AG04450 (cell line): ENCODE measurements at places on chromosomes 5 and 9. TPM values are rescaled to one million over a fixed set of nuclear protein-coding genes. Genes with fewer than 3 reads are reported as not detected.

DNA sequence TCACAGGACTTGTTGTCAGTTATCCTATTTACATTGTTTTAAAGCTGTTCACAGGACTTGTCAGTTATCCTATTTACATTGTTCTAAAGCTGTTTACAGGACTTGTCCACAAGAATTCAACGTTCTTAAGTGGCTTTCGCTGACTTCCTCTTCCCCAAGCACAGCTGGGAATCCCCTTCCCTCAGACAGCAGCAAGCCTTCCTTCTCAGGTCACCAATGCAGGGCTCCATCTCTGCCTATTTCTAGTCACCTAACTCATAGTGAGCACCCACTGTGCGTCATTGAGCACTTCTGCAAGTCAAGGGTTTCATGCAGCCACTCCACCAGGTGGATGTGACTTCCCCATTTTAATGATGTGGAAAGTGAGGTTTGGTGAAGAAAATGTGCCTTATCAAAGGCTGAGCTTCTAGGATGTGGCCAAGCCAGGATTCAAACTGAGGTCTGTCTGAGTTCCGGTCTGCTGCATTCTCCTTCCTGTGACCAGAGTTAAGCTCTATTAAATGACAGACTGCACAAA, 109.8 kb upstream of the ZNF462 start:
- no peak for DNase-seq

DNA sequence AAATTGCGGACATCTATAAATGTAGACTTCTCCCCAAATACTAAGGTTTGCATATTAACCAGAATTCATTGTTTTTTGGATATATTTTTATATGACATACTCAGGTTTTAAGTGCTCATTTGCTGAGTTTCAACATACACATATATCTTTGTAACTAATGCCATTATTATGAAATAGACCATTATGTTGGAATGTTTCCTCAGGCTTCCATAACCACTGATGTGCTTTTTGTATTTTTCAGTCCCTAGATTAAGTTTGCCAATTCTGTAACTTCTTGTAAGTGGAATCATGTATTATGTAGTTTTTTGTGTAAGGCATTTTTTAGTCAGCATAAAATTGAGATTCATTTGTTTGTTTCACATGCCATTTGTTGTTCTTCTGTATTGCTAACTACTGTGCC, 32.1 kb downstream of the HSPA4 start:
- no peak for DNase-seq

GRCh38 chr5:93902288-93902687, 160.9 kb upstream of the POU5F2 start:
- DNase-seq, result no peak

DNA sequence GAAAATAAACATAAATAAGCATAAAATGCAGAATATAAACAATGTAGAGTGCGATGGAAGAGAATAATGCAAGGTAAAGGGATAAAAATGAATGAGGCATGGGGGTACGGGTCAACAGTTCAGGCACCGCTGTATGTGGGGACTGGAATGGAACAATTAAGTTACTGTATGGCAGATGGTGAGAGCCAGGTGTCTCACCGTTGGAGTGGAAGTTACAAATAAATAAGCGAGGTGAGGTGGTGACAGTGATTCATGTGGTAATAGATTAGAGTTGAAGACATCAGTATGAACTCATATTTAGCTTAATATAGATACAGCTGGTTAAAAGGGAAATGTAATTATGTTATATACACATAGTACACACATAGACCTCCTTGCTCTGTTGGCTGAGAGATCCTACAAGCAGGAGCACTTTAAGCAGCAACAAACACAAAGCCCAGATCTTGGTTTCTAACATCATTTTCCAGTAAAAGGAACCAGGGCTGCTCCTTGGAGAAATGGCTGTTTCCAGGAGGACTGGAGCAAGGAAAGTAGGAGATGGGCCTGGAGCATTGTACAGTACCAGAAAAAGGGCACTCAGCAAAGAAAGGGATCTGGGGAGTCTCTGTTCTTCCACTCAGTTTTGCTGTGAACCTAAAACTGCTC, 2.4 kb upstream of the OMD start:
- no peak for DNase-seq

DNA sequence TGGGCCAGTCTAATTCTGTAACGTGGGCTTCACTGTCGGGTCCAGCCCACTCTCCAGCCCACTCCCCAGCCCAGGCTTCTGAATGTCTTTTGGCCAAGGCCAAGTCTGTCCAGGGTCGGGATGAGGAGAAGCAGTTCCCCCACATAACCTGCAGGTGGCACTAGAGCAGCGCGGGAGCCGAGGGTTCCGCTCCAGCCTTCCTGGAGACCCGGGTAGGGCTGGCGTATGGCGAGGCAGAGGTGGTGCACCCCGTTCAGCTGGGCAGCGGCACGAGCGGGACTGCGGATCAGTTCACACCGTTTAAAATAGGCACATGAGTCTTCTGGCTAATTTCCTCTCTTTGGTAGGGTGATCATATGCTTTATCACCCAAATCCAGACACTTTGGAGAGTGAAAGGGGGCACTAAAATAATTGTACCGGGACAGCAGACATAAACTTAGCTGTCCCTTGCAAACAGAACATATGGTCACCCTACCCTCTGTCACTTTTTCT, 185.9 kb downstream of the MSX2 start:
- DNase-seq, result peak; percentile 11

- no peak for DNase-seq
Observed at GRCh38 chr9:130961511-130962300, 22.7 kb upstream of the FIBCD1 start.

DNA sequence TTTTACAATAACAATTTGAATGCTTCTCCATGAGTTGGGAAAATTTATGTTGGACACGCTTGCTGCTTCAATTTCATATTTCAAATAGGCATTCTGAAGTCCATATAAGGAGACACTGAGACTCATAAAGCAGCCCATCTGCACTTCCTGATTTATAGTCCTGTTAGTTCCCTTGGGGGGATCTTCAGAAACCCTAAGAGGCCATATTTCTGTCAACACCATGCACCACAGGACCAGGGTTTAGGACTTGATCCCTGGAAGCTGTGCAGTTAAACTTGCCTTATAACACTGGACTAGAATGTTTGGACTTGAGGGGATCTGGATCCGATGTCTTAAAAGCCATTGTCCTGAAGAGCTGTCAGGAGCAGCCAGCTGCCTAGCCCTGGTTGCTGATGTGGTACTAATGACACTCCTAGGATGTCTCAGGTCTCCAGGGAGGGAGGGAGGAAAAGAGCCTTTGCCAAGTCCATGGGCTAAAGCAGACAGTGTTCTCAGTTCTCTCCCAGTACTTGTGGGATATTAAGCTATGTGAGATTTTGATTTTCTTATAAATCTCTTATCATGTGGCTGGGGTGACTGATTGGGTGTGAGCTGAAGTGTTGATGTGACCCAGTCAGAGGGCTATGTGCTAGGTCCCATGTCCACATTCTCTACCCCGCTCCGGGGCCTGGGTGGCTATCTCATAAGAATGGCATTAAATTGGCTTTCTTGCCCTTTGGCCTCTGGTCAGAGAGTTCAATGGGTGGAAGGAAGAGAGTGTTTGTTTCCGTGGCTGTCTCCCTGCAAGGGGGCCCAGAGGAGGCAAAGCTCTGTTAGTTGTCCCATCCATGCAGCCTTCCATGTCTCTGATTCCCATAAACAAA, 399.8 kb downstream of the OSTF1 start:
- no peak for DNase-seq

GRCh38 chr5:83125560-83125959, 48.2 kb downstream of the XRCC4 start:
- DNase-seq, result no peak

GRCh38 chr9:79208791-79209396, 362.9 kb upstream of the TLE4 start:
- no peak for DNase-seq

DNA sequence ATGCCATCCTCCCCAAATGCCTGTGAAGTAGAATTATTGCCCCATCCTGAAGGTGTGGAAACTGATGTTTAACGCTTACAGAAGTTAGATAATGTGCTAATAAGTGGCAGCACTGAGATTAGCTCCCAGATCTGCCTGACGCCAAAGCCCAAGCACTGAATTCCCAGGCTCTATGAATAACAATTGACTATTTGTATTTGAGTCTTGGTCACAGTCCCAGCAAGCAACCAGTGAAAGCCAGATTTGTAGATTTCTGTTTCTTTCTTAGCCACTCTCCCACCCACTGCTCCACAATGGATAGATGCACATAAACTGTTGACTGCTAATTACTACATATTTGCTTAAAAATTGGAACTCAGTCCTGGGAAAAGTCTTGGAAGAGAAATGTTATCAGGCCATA, 34.4 kb downstream of the FAM240B start:
- no peak for DNase-seq

- DNase-seq, result no peak
Observed at GRCh38 chr9:38299856-38300255, 92.6 kb upstream of the ALDH1B1 start.

- no peak for DNase-seq
Observed at GRCh38 chr9:19759066-19759465, 29.8 kb downstream of the SLC24A2 start.

- peak; percentile 39 for DNase-seq
Observed at GRCh38 chr5:53334431-53334941, 145.9 kb upstream of the FST start.

GRCh38 chr9:107336718-107337360, 53.8 kb downstream of the RAD23B start:
- no peak for DNase-seq

DNA sequence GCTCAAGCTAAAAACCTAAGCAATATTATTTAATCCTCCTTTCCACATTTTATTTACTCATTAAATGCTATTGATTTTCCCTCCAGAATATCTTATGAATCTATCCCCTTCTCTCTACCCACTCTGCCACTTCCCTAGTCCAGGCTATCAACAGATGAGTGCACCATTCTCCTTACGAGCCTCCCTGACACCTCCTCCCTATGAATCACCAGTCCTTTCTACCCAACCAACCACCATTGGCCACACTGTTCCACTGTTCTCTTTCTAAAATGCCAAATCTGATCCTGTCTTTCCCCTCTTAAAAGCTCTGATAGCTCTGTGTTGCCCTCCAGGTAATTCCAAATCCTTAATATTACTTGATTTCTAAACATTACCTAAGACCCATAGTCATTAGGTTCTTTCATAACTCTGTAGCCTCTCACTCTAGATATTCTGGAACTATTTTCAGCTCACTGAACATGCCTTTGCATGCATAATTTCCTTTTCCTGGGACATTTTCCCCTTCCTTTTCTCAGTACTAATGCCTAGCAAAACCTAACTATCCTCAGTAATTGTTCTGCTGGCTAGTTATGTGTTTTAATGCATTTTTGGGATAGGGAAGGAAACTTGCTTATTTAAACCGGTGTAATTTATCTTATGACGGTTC, 126.3 kb downstream of the UNC13B start:
- DNase-seq, result no peak

DNA sequence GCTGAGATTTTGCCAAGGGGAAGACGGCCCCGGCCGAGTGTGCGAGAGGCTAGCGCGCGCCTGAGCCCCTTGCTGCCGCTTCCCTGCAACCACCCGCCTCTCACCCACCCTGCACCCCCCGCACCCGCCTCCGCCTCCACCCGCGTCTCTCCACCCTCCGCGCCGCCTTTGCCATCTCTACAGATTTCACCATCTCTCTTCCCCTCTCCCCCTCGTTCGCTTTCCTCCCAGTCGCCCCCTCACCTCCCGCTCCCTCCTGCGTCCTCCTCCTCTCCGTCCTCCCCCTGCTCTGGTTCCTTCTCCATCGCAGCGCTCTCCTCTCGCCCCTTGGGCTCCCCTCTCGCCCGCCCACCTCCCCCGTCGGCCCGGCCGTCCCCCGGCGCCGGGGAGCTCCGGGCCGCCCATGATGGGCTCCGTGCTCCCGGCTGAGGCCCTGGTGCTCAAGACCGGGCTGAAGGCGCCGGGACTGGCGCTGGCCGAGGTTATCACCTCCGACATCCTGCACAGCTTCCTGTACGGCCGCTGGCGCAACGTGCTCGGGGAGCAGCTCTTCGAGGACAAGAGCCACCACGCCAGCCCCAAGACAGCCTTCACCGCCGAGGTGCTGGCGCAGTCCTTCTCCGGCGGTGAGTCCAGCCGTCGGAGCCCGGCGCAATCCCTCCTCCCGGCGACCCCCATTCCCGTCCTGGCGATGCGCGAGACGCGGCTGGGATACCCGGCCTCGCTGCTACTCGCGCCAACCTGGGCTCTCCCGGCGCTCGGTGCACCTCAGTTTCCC, at the start of gene PRDM12:
Gene PRDM12, plus strand, starts transcription at position 344 of the 778 bp plus-strand sequence. Its CDS starts 60 bp downstream, at position 404.
- DNase-seq, result no peak

DNA sequence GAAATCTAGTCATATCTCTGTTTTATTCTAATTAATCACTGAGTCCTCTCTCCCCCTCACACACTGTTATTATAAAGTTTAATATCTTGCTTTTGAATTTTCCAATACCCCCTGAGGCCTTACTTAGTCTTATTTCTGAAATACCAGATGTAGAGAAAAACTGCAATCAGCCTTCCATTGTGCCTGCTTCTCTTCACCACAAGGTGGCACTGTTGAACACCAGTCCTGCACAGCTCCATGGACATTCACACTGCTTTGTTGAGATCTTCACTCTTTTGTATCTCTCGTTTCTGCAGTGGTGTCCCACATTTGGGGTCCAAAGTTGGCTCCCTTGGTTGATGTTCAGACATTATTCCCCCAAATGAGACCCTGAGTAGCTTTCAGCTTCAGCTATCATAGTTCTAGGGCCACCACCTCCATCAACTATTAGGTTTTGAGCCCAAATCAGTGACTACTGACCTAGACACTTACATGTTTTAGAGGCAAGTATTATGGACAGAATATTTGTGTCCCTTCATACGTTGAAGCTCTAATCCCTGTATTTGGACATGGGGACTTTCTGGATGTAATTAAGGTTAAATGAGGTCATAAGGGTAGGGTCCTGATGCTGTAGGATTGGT, 24.3 kb downstream of the BOD1 start:
- no peak for DNase-seq

DNA sequence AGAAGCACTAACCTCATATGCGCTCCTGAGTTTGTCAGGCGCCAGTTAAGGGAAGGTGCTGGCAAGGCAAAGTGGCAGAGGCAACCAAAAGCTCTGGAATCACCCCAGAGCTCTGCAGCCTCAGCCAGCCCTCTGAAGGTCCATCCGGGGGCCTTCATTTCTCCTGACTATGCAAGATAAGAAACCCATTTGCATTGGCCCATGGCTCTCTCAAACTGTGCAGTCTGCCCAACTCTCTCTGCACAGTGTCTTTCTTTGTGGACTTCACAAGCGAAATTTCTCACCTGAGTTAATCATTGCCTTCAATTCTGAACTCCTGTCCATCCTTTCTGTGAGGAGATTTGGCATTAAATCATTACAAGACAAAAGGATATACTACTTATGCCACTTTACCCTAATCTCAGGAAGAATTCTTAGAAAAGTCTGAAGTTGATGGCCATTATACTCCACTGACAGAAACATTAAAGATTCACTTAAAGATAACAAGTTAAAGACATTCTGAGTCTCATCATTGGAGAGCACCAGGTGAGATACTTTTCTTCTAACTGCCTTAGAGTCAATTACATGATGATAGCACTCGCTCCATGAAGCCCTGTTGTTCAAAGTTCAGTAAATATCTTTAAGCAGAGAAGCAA, 235.6 kb downstream of the SPOCK1 start:
- no peak for DNase-seq

- no peak for DNase-seq
Observed at GRCh38 chr5:168950241-168950951, 350.5 kb downstream of the SLIT3 start.

MOCS2 gene
- 53.3 and 79.6 TPM in 2 replicates for polyA plus RNA-seq

SLC45A2 gene
- not detected in 2 replicates for polyA plus RNA-seq

PCDHB12 gene
- polyA plus RNA-seq, result 0.32 and 0.40 TPM in 2 replicates

AHRR gene
- 22.3 and 24.6 TPM in 2 replicates for polyA plus RNA-seq

CBY3 gene
- polyA plus RNA-seq, result not detected in 2 replicates

PALM2AKAP2 gene
- 4.6 and 5.0 TPM in 2 replicates for polyA plus RNA-seq
